AG08396 (cell line): ENCODE measurements at places on chromosomes 4 and X.

DNA sequence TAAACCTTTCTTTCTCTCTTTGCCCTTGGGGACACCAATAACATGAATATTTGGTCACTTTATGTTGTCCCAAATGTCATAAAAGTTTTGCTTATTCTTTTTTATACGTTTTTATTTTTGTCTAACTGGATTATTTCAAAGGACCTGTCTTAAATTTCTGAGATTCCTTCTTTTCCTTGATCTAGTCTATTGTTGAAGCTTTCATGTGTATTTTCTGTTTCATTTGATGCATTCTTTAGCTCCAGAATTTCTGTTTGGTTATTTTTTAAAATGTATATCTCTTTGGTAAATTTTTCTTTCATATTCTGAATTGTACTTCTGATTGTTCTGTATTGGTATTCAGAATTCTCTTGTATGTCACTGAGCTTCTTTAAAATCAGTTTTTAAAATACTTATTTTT lies 88.3 kb downstream of the PTCHD1 start:
- no peak for DNase-seq

DNA sequence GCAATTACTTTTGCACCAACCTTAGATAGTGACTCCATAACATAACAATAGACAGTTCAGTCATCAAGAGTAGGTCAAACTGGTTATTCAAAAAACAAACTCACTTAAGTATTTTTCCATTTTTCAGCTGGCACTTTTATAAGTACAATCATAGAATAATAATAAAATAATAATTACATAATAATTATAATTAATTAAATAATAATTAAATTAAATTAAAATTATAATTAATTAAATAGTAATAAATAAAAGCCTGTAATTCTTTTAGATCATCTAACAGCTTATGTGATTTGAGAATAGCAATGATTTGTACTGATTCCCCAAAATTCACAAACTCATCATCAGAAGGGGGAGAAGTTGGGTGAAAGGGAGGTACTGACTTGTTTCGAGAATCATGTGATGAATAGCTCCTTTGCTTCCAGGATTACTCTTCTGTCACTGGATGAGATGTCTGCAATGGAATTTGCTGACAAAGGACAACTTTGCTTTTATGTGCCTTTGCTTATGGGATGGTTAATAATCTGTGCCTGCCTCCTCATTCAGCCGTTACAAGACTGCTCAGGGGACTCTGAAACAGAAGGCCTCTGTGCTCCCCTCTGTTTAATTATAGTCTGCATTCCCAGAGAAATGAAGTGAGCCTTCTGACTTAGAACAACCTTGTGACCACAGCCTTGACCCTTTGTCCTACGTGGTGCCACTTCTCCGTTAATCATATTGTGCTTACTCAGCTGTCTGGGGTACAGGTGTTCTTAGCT lies 104.8 kb upstream of the ENPEP start:
- no peak for DNase-seq

DNA sequence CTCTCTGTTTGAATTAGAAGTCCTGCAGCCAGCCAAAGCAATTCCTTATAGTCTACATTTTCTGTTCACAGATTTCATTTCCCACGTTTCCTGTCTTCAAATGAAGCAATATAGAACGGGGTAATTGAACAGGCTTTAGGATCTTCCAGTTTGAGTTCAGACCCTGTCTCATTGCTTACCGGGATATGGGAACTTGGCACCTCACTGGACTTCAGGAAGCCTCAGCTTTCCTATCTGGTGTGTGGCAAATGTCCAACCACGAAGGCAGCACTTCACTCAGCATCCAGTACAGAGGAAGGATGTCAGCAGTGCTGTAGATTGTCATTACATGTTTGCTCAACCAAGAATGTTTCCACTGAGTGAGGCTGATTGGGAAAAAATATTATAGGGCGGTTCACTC lies 271.1 kb upstream of the ZFP42 start:
- DNase-seq, result no peak

DNA sequence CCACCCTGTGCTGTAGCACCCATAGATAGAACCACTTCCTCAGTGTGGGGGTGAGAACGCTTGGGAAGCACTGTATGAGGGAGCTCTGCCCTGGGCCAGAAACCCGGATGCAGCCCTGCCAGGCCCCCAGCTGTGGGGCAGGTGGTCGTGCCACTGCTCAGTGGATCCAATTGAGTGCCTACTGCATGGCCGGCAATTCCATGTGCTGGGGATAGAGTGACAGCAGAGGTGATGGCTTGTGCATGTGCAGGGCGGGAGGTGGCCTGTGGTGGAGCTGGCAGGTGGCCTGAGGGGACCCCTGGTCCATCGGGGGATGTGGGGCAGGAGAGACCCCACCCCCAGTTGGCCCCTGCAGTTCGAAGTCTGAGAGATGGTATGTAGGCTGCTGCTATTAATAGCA lies 60.4 kb downstream of the TRMT44 start:
- DNase-seq, result no peak

DNA sequence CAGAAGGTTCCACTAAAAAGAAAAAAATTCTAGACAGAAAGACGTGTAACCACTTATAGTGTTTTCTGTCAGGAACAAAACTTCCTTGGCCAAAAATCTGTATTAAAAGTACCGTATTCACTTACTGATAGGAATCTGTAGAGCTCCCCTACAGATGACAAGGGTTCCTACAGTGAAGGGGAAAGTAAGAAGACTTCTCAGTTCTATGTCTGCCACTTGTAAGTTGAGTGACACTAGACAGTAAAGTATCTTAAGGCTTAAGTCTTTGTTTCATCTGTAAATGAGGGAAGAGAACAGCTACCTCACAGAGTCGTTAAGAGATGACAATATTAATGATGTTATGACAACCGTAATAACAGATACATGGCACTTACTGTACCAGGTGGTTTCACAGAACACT lies 3.3 kb downstream of the COQ2 start:
- DNase-seq, result no peak

- peak; percentile 5 for DNase-seq
These were observed 30.9 kb upstream of the HHIP start for GRCh38 chr4:144614850-144615585.

DNA sequence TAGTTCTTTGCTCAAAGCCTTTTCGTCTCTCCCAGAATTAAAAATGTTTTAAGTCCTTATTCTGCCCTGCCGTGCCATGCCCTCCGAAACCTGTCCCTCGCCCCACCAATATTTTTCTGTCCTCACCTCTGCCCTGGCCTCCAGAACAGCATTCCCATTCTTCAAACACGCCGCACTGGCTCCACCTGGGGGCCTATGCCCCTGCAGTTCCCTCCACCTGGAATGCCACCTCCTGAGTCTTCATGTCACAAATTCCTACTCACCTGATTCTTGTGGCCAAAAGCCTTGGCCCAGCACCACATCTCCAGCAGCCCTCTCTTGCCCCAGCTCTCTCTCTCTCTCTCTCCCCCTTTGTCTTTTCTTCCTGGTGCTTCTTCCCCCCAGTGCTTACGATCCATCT lies 91.6 kb downstream of the APBB2 start:
- DNase-seq, result no peak

- no peak for DNase-seq
These were observed 224.6 kb downstream of the SPRY1 start for GRCh38 chr4:123621072-123621705.

- no peak for DNase-seq
These were observed 27.6 kb downstream of the CLNK start for GRCh38 chr4:10656988-10657387.

GRCh38 chr4:2816401-2816954 lies 23.6 kb downstream of the SH3BP2 start:
- no peak for DNase-seq

- no peak for DNase-seq
These were observed 44.1 kb upstream of the SGMS2 start for GRCh38 chr4:107780665-107781064.

GRCh38 chr4:159220353-159220752 lies 117.5 kb downstream of the RAPGEF2 start:
- no peak for DNase-seq

DNA sequence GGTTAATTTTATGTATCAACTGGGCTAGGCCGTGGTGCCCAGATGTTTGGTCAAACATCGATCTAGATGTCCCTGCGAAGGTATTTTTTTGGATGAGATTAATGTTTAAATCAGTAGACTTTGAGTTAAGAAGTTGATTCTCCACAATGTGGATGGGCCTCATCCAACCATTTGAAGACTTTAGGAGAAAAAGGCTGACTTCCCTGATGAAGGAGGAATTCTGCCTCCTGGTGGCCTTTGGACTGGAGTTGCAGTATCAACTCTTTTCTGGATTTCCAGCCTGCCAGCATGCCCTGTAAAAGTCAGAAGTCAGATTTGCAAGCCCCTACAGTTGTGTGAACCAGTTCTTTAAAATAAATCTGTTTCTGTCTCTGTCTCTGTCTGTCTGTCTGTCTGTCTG lies 91.4 kb downstream of the STK32B start:
- DNase-seq, result peak; percentile 38

DNA sequence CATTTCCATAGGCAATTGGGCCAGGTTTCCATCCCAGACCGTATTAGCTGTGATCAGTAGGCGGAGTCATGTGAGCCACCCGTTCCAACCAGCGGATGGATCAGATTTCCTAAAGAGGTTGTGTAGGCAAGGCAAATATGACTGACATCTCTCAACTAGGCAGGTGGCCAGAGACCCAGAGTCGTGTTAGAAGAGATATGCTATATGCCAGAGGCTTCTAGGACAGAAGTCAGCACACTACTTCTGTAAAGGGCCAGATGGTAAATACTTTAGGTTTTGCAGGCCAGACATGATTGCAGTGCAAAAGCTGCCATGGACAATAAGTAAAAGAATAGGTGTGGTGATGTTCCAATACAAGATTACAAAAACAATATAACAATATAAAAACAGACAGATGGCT lies 788.4 kb downstream of the RPA4 start:
- DNase-seq, result no peak

DNA sequence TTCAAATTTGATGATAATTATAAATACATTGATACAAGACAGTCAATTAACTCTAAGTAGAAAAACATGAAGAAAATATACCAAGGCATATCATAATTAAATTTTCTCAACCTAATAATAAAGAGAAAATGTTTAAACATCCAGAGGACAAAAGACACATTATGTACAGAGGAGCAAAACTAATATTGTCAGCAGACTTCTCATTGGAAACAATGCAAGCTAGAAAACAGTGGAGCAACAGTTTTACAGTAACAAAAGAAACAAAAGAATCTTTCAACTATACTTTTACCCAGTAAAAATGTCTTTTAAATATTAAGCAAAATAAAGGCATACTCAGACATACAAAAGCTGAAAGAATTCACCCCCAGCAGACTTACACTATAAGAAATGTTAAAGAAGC lies 238.0 kb downstream of the TMA16 start:
- DNase-seq, result no peak

DNA sequence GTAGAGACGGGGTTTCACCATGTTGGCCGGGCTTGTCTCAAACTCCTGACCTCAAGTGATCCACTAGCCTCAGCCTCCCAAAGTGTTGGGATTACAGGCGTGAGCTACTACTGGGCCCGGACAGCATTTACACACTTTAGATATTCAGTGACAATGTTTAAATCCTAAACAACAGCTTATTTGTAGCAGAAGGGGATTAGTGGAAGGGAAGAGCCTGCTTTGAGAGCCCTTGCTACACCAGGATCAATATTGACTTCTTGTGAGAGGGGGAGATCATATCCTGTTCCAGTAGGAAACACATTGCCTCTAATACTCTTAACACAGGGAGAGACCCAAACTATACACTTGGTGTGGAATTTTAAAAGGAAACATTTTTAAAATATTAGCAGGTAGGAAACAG lies 7.1 kb downstream of the MGST2 start:
- DNase-seq, result no peak

- DNase-seq, result peak; percentile 34
These were observed 11.3 kb downstream of the ARL13A start for GRCh38 chrX:100980608-100981497.

DNA sequence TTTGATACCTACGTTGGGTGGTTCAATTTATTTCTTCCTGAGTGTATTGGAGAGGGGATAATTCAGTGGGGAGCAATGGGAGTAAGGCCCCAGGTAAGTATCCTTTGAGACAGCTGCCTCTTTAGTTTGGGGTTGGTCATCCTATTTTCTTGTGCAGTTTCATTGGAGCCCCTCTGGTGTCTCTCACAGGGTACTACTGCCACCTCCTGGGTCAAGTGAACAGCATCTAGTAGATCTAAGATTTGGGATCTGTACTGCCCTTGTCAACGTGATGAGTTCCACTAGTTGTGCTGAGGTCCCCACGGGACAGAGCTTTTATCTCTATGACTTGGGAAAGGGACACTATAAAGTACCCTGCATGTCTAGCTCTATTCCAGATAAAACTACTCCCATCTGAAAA lies 80.6 kb downstream of the PBDC1 start:
- peak; percentile 40 for DNase-seq

DNA sequence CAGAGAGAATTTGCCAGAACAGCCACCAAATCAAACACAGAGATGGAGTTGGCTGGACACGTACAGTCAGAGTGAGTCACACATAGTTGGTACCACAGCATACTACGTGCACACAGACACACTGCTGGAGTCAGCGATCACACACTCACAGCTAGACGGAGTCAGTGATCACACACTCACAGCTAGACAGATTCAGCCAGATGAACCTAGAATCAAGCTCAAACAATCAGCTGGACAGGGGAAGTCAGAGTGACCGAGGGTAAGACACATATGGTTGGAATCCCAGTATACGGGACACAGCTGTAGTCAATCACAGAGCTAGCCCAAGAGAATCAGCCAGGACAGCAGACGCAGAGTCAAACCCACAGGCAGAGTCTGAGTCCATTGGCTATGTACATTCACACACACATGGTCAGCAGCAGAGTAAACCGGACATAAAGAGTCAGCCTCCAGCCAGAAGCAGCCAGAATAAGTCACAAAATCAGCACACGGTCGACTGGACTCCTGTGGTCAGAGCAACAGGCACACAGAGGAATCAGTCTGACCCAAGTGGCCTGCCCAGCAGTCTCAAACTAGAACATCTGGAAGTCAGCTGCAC lies 4.6 kb downstream of the SLC38A5 start:
- peak; percentile 76 for DNase-seq

- no peak for DNase-seq
These were observed 15.3 kb upstream of the XPNPEP2 start for GRCh38 chrX:129723511-129723910.

DNA sequence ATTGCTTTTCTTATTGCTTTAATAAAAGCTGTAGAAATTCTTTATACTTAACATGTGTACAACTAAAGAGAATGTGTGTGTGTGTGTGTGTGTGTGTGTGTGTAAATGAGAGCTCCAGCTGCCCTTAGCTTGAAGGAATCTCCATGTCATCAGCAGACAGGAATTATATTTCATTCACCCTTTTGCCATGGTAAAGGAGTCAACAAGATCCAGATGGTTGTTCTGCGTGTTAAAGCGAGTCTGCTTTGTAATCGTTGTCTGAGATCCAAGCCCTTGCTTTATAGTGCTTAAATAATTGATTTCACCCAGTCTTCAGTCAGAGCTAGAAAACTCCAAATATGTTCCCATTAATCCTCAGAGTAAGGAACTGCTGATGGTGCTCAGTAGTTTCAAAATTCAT lies 285.5 kb downstream of the PDGFC start:
- peak; percentile 62 for DNase-seq

GRCh38 chrX:108304210-108304609 lies 134.0 kb downstream of the COL4A6 start:
- no peak for DNase-seq
